ENCODE measurements at places on chromosomes 7 and 10. TPM values are rescaled to one million over a fixed set of nuclear protein-coding genes. Genes with fewer than 3 reads are reported as not detected.

- DNase-seq: no peak
Measured at GRCh38 chr10:28410420-28411135, 107.7 kb upstream of the MPP7 start.

- DNase-seq: no peak
Measured at GRCh38 chr10:133388236-133388972, 5.6 kb upstream of the MTG1 start.

DNA sequence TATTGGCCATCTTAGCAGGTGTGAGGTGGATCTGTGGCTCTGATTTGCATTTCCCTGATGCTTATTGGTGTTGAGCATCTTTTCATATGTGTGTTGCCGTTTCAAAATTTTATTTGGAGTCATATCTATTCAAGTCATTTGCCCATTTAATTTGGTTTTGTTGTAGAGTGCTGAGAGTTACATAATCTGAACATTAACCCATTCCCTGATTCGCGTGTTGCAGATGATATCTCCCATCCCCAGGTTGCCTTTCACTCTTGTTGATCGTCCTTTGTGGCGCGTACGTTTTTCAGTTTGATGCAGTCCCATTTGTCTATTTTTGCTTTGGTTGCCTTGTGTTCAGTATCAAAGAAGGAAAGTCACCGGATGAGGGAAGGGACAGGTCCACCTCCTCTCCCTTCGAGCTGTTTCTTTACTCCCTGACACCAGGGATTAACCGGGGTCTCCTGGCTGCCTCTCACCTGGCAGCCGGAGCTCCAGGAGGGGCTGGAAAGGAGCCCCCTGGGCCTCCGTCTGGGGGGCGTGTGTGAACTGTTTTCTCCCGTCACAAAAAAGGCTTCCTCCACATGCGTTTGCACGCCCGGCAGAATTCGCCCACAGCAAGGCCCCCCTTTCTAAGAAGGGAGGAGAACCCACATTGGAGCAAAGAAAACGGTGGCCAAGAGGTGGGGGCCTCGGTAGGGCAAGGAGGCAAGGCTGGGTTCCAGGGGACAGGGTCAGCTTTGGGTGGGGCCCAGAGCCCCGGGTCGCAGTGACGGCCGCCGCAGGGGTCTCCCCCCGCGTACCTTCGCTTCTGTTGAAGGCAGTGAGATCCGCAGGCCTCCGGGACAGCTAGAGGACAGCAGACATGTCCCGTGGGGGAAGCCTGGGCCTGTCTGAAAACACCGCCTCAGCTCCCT, 8.3 kb downstream of the MNX1 start:
- peak; percentile 17 for DNase-seq

DNA sequence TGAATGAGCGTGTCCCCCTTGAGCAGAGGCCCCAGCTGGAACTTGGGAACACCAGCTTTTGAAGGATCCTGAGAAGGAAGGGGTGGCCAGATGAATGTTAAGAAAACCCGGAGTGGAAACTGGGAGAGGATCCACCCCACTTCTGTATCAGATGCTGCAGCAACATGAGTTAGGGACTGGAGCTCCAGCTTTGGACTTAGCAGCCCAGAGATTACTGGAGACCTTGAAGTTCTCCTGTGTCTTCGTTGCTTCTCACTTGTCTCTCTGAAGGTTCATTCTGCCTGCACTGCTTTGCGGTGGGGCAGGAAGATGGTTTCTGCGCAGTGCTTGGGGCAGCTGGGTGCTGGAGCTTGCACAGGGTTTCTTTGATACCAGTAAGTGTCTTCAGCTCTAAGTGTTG, 9.3 kb downstream of the TMEM248 start:
- DNase-seq: no peak

GRCh38 chr10:76114581-76115001, 683.2 kb downstream of the LRMDA start:
- DNase-seq: no peak

- DNase-seq: no peak
Measured at GRCh38 chr7:155308330-155309020, 10.8 kb downstream of the INSIG1 start.

Gene FGFR2
- 25.6 TPM for total RNA-seq

Gene FXYD4
- 0.98 TPM for total RNA-seq

Gene CYTH3
- 9.1 TPM for total RNA-seq
